Stimulated activated CD8-positive, alpha-beta memory T cell treated with anti-CD3 and anti-CD28 coated beads, Interleukin-15, amount 100 ng/mL, for 24 hours (primary cell): ENCODE measurements at places on chromosomes 12 and 14.

DNA sequence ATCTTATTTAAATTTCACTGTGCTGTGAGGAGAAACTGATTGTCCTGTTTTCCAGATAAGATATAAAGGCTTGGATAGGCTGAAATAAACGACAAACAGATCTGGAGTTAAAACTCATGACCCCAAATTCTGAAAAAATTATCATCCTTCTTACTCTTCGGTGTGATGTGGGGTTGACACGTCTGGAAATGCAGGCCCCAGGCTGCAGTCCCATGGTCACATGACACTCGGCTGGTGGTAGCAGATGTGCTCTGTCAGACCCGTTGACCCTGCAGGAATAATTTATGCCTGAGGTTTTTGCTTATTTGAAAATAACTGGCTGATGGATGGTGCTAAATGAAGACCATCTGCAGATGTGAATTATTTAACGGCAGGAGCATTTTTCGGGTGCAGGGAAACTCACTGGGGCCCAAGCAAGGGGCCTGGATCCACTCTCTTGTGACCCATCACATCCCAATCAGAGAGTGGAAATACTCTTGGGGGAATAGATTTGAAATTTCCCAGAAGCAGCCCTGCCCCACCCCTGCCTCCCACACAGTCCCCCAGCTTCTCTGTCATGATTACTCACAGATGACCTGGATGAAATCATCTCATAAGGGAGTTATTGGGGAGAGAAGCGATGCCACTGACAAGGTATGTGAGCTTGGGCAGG is 47.7 kb upstream of the CMKLR1 start:
- DNase-seq: no peak

DNA sequence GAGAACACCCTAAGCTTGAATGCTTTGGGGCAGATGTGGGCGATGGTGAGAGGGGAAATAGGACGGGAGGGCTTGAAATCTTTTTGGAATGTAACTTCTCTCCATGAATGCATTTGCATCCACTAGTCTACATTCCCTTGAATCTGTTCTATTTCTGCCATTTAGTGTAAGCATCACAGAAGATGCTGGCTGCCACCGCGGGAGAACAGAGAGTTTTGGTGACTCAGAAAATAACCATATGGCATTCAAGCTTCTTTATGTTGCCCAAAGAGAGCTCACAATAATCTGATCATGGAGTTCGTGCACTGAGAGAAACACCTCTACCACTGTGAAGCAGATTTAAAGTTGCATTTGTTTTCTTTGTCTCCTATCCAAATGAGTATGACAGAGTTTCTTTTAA is 52.6 kb upstream of the OTX2 start:
- no peak for DNase-seq

DNA sequence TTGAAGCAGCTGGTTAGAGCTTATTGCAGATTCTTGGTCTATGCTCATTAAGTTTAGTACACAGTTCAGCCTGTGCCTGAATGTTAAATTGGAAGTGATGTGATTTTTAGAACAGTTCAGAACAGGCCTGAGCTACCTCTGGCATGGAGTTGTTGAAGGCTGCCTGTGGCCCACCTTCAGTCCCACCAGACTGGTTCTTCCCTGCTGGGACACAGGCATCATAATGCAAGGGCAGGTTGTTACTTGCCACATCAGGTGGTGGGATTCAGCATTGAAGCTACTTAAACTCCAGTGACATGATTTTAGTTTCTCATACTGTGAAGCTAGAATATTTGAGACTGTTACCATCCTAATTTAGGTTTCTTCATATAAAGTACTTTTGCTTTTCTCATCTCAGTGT is 49.4 kb downstream of the PROX2 start:
- DNase-seq: no peak

DNA sequence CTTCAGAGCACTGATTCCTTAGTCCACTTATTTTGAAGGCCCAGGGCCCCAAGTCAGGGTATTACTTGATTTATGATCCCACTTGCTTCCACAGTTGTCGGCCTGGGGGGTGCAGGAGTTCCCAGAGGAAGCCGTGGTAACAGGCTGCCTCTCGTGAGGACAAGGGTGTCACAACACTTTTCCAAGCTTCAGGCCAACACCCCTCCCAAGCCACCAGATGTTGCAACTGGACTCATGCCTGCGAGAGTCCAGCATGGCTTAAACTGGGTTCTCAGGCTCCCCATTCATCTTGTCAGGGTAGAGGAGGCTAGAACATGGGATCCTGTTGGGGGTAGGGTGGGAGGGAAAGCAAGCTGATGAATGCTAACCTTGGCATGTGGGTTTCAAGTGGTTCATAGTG is 56.1 kb downstream of the BMP4 start:
- DNase-seq: no peak

DNA sequence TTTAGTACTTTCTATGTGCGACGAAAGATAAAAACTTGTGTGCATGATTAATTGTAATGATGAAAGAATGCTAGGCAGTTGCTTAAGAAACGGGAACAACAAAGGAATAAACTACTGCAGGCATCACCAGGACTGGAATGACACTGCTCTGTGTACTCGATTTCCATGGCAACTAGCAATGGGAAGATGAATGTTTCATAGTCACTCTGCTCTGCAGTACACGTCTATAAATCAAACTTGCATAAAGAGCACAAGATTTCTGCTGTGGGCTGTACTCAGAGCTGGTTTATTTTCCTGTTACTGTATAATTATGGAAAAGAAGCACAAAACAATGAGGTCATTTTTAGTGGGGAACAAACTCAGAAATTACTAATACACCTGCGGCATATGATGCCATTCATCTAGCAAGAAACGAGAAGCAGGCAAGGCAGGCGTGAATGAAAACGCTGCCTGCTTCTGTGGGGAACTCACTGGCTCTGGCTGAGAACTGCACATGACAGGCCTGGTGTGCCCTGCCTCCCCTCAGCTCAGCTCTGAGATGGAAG is 41.8 kb downstream of the EFCAB11 start:
- DNase-seq: no peak
